ENCODE measurements at places on chromosomes 11 and 22.

DNA sequence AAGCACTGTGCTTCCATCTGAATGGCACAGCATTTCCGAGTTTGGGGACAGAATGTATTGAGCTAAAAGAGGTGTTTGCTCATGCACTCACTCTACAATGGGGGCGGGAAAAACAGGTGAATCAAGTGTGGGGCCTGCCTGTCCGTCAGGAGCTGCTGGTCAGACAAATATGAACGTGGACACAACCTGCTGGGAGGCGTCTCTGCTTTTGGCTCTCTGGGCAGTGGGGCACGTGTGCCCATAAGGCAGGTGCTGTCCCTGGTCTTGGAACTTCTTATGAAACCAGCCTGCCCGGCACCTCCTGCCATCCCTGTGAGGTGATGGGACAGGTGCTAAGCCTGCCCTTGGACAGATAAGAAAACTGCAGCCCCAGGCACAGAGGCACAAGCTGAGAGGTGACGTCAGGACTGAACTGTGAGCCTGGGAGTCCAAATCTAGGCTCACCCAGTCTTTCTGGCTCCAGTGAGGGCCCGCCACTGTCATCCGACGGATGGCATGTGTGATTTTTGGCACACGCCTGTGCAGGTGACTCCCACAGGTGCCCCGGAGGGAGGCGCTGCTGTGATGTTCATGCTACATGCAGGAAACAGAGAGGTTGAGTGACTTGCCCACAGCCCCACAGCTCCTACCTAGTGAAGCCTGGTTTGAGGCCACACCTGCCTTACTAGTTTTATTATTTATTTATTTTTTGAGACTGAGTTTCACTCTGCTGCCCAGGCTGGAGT lies 51.6 kb downstream of the SMIM38 start:
- DNase-seq, result no peak

GRCh38 chr11:44324749-44325525 lies 15.0 kb upstream of the ALX4 start:
- no peak for DNase-seq

- no peak for DNase-seq
Measured at GRCh38 chr11:11779975-11780374, 61.8 kb upstream of the USP47 start.

DNA sequence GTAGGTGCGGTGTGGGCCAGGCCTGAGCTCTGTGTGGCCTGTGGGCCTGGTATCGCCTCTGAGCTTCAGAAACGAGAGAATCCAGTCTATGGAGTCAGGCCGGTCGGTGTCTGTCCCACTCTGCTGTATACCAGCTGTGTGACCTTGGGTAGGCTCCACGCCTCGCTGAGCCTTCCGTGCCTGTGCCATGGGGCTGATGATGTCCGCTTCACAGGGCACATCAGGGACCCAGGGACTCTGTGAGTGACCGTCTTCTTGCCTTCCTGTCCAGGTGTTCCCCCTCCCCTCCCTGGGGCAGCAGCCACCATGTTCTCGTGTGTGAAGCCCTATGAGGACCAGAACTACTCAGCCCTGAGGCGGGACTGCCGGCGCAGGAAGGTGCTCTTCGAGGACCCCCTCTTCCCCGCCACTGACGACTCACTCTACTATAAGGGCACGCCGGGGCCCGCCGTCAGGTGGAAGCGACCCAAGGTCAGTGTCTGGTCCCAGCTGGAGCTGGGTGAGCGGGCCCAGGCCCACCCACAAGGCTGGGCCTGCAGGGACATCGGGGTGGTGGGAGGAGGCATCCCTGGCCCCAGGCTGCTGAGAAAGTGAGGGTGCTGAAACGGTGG lies 17.9 kb downstream of the CAPN5 start:
- DNase-seq, result no peak

DNA sequence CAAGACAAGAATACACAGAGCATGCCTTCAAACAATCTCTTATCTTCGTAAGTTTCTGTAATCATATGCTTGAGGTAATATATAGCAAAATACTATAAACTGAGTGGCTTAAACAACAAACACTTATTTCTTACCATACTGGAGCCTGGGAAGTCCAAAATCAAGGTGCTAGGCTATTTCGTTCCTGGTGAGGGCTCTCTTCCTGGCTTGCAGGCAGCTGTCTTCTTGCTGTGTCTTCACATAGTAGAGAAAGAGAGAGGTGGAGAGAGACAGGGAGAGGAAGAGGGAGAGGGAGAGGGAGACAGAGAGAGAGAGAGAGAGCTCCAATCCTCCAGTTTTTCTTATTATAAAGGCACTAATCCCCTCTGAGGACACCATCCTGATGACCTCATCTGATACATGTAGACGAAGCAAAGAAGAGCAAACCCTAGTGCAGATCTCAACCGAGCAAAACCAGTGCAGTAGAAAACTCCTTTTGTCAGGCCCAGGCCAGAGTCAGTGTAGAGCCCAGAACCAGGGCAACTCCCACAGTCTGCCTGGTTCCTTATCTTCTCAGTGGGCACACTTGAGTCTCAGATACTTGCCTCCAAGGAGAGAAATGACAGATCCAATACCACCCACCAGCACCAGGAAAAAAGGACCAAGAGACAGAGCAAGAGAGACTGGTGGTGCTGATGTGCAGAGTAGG lies 297.1 kb upstream of the NCAM1 start:
- DNase-seq, result no peak

DNA sequence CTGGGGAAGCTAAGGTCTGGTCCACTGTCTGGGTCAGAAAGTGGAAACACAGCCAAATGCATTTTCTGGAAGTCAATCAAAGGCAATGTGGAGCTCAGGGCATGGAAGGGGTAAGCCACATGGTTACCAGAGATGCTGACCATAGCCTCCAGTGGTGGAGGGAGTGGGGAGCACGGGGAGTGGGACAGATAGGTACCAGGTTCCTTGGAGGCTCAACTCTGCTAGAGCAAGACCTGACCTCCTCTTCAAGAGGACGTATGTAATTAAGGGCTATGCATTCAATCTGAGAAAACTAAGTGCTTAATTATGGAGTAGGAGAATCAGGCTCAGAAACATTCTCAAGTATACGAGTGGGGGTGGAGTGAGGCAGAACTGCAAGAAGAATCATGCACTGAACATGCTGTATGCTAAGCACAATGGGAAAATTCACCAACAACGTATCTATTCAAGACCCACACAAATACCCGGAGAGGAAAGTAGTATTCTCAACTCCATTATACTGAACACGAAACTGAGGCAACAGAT lies 65.2 kb upstream of the PHOX2A start:
- no peak for DNase-seq

DNA sequence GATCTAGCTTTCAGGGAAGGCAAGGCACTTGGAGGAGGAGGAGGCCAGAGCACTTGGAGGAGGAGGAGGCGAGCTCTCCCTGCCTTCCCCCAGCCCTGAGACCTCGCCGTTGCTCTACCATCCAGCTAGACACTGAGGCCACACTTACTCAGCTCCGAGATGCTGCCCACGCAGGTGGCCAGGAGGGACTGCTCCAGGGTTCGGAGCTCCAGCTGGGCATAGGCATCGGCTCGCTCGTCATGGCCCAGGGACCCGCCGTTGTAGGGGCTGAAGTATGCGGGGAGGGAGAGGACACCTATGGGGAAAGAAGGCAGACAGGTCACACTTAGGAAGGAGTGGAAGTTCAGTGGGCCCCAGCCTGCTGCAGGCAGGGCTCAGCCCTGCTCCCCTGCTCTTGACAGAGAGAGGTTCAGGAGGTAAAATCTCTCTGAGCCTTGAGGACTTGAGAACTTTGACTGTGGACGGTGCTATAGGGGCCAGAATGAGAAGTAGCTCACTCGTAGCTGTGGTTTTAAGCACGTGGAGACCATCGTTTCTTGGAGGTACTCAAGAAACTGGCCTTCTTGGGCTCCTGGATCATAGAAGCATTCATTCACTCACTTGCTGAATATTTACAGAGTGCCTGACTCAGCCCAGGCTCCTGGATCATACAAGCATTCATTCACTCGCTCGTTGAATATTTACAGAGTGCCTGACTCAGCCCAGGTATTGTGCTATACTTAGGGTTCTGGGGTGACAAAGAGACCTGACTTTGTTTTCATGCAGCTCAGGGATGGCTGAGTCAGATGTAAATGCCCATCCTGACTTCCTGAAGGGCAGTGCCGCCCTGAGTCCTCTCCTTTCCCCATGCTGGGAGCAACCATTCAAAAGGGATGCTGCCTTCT lies 99.2 kb downstream of the NAT10 start:
- DNase-seq, result no peak

GRCh38 chr11:16792426-16792825 lies 54.0 kb downstream of the C11orf58 start:
- DNase-seq, result no peak

DNA sequence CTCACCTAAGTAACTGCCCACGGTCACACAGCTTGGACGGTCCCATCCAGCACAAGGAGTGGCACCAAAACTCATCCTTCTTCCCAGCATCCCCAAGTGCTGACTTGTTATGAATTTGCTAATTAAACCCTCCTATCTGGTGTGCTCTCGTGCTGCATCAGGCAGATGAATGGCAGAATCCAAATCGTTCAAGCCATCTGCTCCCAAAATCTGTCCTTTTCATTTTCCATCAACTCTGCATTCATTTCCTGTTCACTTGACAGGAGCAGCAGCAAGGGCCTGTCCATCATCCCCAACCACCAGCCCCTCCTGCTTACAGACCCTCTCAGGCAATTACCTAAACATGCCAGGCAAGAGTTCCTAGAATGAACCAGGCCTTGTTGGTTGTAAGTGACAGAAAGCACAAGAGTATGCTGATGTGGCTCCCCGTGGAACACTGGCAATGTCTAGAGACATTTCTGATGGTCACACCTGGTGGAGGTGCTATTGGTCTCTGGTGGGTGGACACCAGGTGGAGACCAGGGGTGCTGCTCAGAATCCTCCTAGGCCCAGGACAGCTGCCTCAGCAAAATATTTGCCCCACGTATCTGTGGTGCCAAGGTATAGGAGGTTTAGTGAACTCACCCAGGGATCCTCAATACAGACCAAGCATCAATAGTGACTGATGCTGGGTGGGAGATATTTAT lies 832.5 kb downstream of the TBC1D22A start:
- no peak for DNase-seq

DNA sequence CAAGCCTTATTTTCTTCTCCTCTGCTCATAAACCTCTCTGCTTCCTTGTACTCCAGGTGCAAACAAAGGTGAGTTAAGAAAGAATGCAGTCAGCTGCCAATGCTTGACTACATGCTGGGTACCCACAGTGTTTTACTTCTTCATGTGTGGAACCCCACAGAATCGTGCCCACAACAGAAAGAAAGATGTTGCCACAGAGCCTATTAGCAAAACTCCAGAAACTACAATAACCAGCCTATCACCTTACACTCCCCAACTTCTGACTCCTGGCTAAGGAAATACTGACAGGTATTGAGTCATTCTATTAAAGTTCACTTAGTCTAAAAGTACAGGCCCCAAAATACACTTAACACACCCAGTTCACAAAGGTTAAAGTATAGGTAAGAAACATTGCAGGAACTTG lies 56.9 kb upstream of the CCDC89 start:
- DNase-seq, result no peak

- no peak for DNase-seq
Measured at GRCh38 chr11:45073685-45074141, 72.7 kb upstream of the PRDM11 start.

- no peak for DNase-seq
Measured at GRCh38 chr11:57599381-57599780, 1.9 kb downstream of the SERPING1 start.

DNA sequence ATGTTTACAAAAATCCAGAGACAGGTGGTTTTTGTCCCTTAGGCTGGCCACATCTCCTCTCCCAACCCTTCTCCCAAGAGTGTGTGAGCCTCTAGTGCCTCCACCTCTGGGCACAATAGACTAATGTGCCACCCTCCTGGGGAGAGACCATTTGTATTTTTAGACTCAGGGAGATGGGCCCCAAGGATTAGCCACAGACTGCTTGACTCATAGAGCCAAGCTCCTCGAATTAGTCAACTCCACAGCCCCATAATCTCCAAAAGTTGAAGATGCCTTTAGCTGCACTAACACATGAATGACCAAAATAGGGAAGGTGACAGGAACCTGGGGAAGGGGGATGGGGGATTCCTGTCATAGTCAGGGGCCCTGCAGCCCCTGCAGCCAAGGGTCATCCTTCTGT lies 53.0 kb upstream of the LRRC32 start:
- DNase-seq, result no peak

DNA sequence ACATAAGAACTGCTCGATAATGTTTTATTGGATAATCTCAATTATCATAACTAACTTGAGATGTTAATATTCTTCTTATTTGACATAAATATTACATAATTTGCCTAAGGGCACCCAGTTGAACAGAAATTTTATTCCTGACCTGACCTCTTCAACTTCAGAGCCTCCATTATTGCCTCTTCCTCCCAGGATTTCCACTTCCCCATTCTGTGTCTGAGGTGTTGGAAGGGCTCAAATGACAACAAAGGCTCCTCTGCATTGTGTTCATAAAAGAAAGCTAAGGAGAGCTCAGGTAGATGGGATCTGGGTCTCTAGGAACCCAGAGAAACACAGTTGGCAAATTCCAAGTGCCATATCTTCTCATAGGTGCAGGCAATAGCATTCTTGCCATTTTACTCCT lies 61.2 kb upstream of the ARHGAP20 start:
- no peak for DNase-seq

- no peak for DNase-seq
Measured at GRCh38 chr11:44778195-44779100, 51.7 kb downstream of the TSPAN18 start.

- DNase-seq, result no peak
Measured at GRCh38 chr11:10786451-10786850, 22.3 kb downstream of the EIF4G2 start.

- peak; percentile 92 for DNase-seq
Measured at GRCh38 chr22:45435544-45436139, 22.1 kb downstream of the RIBC2 start.

All from hindlimb muscle (tissue), 1 donor.